Stimulated activated CD4-positive, alpha-beta T cell treated with anti-CD3 and anti-CD28 coated beads, TNF-alpha, amount 100 ng/mL, for 1 hour (primary cell): ENCODE measurements at places on chromosomes 2 and 18.

DNA sequence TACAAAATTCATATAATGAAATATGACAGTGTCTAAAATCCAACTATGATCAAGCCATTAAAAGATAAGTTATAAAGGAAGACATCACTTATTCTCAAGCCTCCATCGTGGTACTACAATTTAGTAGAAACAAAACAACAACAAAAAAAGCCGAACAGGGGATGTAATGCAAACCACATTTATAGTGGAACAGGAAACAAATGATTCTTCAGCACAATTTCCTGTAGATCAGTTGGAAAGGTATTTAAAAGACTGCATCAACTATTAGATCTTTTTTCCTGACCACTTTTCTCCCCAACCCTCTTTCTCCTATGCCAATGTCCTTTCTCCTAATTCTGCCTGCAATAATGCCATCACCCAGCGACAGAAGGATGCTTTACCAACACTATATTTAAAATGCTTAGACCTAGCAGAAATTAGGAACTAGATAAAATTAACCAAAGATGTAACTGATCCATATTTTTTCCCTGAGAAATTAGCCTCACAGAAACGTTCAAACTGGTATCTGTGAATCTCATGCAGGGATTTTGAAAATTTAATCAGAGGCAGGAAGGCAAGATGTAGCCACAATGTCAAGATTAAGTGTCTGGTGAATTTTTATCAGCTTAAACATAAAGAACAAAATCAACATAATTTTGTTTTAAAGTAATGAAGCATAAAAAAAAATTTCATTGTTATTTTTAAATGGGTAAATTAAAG is 271.4 kb downstream of the TCF4 start:
- no peak for DNase-seq

- no peak for DNase-seq
Observed at GRCh38 chr2:14544247-14544646, 88.3 kb upstream of the LRATD1 start.

DNA sequence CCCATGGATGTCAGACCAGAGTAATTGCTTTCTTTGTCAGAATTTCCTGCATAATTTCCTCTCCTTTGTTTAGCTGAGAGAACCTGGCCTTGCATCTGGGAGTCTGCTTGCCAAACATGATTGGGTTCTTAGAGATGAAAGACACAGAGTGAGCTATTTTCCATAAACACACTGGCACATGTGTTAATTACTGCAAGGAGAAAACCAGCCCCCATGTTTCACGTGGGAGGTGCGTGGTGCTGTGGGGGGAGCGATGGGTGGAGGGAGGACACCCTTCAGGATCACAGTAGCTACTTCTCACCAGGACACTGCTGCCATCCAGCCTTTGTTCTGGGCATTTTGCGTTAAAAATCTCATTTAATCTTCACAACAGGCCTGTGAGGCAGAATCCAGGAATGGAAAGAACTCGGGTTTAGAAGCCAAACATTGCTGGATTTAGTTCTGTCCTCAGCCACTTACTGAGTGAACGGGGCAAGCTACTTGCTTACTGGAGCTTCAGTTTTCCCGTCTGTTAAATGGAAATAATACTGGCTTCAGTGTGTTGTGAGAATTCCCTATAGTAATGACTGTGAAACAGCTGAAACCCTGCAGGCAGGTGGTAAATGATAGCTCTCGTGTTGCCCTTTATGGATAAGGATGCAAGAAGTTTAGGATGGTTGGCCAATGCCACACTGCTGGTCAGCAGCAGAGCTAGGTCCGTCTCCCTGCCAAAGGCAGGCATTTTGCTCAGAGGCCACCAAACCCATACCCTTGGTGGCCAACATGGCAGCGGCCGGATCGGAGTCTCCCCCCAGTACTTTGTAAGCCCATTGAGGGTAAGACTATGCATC is 100.1 kb upstream of the ASAP2 start:
- no peak for DNase-seq

DNA sequence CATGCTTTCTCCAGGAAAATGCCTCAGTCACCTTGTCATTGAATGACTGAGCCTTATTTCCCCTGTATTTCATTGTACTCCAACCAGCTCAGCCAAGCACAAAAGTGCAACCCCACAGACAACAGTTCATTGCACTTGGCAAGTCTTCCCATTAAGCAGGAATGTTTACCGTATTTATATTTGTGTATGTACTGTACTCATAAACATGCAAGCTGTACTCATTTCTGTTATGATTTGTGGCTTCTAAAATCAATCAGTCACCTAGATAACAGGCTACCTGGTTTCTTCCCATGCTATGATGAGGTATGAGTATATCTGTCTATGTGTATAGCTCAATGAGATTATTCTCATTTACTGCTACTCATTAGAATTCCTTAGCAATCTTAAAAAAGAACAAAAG is 505.5 kb upstream of the FAM98A start:
- DNase-seq, result no peak

DNA sequence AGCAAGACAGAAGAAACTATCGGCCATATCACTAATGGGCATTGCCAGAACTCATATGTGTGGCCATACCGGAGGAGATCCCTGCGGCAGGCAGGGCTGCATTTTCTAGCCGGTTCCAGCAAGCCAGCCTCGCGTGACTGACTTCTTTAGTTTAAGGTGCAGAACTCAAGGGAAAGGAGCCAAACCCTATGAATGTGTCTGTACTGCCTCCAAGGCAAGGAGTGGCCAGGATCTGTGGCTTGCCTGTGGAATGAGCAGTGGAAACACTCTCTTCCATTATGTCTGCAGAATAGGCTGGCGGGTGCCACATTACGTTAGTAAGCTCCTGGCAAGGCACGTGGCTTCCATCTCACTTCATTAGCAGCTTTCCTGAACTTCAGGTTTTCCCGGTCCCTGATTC is 137.6 kb downstream of the ATL2 start:
- no peak for DNase-seq

DNA sequence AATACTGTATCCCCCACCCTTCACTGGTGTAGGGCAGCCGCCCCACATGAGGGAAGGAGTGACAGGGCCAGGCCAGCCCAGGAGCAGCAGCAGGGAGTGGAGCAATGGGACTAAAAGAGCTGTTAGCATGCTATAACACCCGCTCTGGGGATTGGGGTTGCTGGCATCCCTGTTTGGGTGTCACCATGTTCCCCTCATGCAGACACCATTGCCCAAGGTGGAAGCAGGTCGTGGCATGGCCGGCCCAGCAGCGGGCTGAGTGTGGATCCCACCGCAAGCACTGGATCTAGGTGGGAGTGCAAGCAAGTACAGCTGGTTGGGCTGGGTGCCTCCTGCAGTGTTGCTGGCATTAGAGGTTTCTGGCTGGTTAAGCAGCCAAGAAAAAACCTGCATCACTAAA is 3.3 kb upstream of the SULT6B1 start:
- DNase-seq, result no peak

DNA sequence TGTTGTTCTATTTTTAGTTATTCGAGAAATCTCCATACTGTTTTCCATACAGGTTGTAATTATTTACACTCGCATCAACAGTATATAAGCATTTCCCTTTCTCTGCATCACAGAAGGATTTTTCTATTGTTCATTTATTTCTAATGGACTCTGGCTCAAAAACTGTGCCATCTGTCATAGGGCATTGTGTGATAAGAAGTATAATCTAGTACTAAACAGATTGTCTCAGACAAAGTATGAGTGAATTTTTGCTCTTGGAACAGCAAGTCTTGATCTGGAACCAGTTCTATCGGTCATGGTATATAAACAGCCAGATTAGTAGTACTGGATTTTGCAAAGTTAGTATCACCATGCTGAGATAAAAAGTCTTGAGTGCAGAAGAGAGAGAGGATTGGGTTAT is 145.8 kb downstream of the KIAA1328 start:
- DNase-seq, result no peak

GRCh38 chr2:160138406-160138805 is 61.7 kb downstream of the ITGB6 start:
- no peak for DNase-seq

DNA sequence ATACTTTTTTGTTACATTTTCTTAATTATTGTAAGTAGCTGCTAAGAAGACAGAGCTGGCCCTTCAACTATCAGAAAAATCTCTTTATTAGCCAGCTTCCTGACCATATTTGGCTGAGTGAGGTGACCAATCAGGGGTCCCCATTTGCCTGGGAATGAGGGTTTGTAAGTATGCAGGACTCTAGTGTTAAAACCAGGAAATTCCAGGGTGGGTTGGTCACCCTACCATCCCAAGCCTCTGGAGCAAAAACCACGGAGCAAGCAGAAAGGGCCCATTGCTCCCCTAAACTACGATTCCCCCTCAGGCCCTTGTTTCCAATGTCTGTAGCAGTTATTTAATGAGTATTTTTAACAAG is 165.6 kb upstream of the NCKAP5 start:
- DNase-seq, result no peak

DNA sequence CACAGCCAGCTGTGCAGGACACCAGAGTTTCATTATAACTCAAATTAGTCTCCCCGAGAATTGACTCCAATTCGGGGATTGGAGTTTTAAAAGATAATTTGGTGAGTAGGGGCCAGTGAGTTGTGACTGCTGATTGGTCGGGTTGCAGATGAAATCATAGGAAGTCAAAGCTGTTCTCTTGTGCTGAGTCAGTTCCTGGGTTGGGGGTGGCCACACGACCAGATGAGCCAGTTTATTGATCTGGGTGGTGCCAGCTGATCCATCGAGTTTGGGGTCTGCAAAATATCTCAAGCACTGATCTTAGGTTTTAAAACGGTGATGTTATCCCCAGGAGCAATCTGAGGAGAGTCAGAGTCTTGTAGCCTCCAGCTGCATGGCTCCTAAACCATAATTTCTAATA is 82.7 kb upstream of the SLC66A3 start:
- no peak for DNase-seq

GRCh38 chr18:35236571-35237363 is 4.1 kb upstream of the ZNF397 start:
- no peak for DNase-seq

GRCh38 chr2:172640389-172640788 is 84.5 kb downstream of the PDK1 start:
- no peak for DNase-seq

- DNase-seq, result no peak
Observed at GRCh38 chr2:147632198-147632597, 212.6 kb upstream of the ACVR2A start.

- no peak for DNase-seq
Observed at GRCh38 chr2:67015681-67016080, 381.5 kb upstream of the ETAA1 start.

GRCh38 chr2:232537499-232537898 is 2.0 kb upstream of the CHRNG start:
- DNase-seq, result no peak

DNA sequence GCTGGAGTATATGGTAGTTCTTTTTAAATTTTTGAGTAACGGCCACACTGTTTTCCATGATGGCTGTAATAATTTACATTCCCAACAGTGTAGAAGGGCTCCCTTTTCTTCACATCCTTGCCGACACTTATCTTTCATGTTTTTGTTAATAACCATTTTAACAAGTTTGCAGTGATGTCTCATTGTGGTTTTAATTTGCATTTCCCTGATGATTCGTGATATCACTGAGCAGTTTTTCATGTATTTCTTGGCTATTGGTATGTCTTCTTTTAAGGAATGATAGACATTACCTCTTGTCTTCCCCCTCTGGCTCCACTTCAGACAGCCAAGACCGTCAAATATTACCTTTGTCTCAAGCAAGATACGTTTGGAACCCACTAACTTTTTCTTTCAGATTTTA is 371.1 kb upstream of the NRP2 start:
- DNase-seq, result no peak

GRCh38 chr18:42039396-42039795 is 84.4 kb downstream of the PIK3C3 start:
- no peak for DNase-seq

DNA sequence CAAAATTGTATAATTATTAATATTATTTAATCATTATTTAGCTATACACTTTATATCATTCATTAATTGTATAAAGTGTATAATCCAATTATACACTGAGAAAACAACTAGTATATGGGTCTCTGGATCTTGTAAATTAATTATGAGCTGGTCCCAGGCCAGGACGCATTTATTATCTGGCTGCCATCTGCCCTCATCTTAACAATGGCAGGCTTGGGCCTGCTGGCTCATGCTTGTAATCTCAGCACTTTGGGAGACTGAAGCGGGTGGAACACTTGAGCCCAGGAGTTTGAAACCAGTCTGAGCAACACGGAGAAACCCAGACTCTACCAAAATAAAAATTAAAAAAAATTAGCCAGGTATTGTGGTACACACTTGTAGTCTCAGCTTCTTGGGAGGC is 502.2 kb upstream of the NRXN1 start:
- no peak for DNase-seq

GRCh38 chr18:13235981-13236380 is 17.4 kb downstream of the LDLRAD4 start:
- DNase-seq, result no peak

DNA sequence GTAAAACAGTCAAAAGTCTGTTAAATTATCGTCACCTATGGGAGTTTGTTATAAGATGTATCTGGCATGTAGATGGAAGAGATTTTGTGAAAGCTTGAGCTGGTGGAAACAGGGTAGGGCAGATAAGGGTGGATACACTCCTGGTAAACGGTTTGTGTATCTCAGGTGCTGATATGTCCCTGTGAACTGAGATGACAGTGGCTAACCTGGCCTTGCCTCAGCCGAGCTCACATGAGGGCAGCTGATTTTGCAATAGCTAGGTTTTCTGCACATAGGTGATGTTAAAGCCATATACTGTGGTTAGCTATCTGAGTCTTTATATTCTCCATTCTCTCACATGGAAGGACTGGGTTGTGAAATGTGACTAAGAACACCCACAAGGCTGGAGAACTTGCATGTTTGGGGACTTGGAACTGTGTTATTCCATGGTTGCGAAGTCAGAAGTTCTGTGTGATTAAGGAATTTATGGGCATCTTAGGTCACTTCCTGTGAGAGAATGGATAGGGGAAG is 205.1 kb downstream of the TPGS2 start:
- no peak for DNase-seq

- no peak for DNase-seq
Observed at GRCh38 chr2:61463769-61464475, 7.0 kb downstream of the USP34 start.

GRCh38 chr2:70454936-70455544 is 98.6 kb downstream of the TGFA start:
- no peak for DNase-seq

- DNase-seq, result no peak
Observed at GRCh38 chr18:48943333-48943732, 7.4 kb downstream of the SMAD7 start.

GRCh38 chr18:24954341-24954740 is 397.6 kb downstream of the ZNF521 start:
- DNase-seq, result no peak

GRCh38 chr18:45755934-45756333 is 32.0 kb downstream of the SLC14A1 start:
- no peak for DNase-seq
